ENCODE measurements at places on chromosomes 4 and X.

DNA sequence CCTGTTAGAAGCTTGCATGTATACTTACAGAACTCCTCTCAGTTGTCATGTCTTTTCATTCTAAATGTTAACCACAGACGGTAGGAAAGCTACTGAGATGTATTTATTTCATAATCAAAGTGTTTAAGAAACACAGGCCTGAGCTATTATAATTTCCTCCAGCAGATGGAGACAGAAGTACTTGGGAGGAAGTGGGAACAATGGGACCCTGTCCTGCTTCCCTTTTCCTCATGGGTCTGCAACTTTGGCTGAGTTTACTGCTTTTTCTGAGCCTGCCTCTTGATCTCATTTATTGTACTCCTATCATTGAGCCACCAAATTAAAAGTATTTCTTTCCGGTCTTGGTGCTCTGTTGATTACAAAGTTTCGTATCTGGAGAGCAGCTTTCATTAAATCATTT is 67.7 kb upstream of the SPANXN2 start:
- no peak for DNase-seq

- no peak for DNase-seq
These were observed 1835.8 kb upstream of the TENM3 start for GRCh38 chr4:180407275-180407885.

GRCh38 chr4:177191586-177191985 is 118.1 kb upstream of the NEIL3 start:
- DNase-seq = no peak

- no peak for DNase-seq
These were observed 46.0 kb downstream of the ATP8A1 start for GRCh38 chr4:42610941-42611340.

DNA sequence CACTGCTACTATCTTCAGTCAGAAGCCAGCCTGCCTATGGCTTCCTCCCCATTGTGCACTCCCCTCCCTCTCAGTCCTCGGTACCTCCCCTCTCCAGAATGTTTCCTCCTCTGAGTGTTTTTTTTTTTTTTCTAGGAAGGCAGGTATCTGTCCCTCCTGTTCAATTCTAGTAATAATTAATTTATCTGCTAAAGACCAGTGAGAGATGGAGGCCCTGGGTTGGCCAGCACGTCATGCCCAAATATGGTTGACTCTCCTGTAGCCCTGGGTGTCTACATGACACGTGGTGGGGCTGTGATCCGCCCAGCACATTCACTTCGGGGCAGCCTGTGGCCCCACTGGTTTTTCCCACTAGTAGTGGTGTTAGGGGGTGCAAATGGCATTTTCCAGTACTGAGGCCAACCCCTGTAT is 1.8 kb downstream of the FLNA start:
- no peak for DNase-seq

All from T-helper 1 cell (primary cell).